ENCODE measurements at places on chromosomes 13 and 19. TPM values are rescaled to one million over a fixed set of nuclear protein-coding genes. Genes with fewer than 3 reads are reported as not detected.

The SLITRK5 gene
- total RNA-seq = under 0.01 TPM

The ZNF681 gene
- 3.9 TPM for total RNA-seq

The EDNRB gene
- not detected for total RNA-seq

The FREM2 gene
- total RNA-seq = not detected

The RINL gene
- 92.6 TPM for total RNA-seq

The ICAM4 gene
- 0.34 TPM for total RNA-seq

The ZNF837 gene
- total RNA-seq = 2.1 TPM

The FEM1A gene
- 9.2 TPM for total RNA-seq

The ACER1 gene
- not detected for total RNA-seq

The ZNF223 gene
- 0.55 TPM for total RNA-seq

The IGFL2 gene
- not detected for total RNA-seq

The HIF3A gene
- total RNA-seq = not detected

The DCT gene
- total RNA-seq = not detected

The PRKD2 gene
- 78.8 TPM for total RNA-seq

The LGALS13 gene
- total RNA-seq = not detected

The ZNF823 gene
- 3.9 TPM for total RNA-seq

The MRPL4 gene
- total RNA-seq = 115 TPM

The ZSCAN1 gene
- not detected for total RNA-seq

The COX6B2 gene
- total RNA-seq = 0.81 TPM

The PNMA8B gene
- total RNA-seq = 0.07 TPM

The CAB39L gene
- total RNA-seq = 5.6 TPM

Measured in activated CD4-positive, alpha-beta memory T cell treated with anti-CD3 and anti-CD28 coated beads for 36 hours (primary cell).